Aorta (tissue), 5 donors: ENCODE measurements at places on chromosomes 5 and 9. TPM values are rescaled to one million over a fixed set of nuclear protein-coding genes. Genes with fewer than 3 reads are reported as not detected.

The MCTP1 gene
- polyA plus RNA-seq = 0.43 TPM

The NIPSNAP3A gene
- polyA plus RNA-seq = 31.6 TPM

The CLIC3 gene
- 1.6 TPM for polyA plus RNA-seq

The SAXO1 gene
- polyA plus RNA-seq = not detected

The PCDHB13 gene
- polyA plus RNA-seq = 1.3 TPM

The CYLC2 gene
- polyA plus RNA-seq = not detected

The INSYN2B gene
- not detected for polyA plus RNA-seq

The PAPPA gene
- polyA plus RNA-seq = 0.50 TPM

The LCN15 gene
- polyA plus RNA-seq = not detected

The SLC35D2 gene
- polyA plus RNA-seq = 21.7 TPM

The GGTA1 gene
- 239 TPM for polyA plus RNA-seq

The CCDC187 gene
- not detected for polyA plus RNA-seq

The AQP3 gene
- polyA plus RNA-seq = 9.3 TPM

The LURAP1L gene
- polyA plus RNA-seq = 26.4 TPM

The ANKRD31 gene
- polyA plus RNA-seq = 0.03 TPM

The MEIKIN gene
- polyA plus RNA-seq = not detected

The AHRR gene
- 0.13 TPM for polyA plus RNA-seq

The EDIL3 gene
- polyA plus RNA-seq = 89.7 TPM

The TMEM252 gene
- not detected for polyA plus RNA-seq

The MAST4 gene
- 2.4 TPM for polyA plus RNA-seq

The ABO gene
- polyA plus RNA-seq = 1.8 TPM

The DPYSL3 gene
- polyA plus RNA-seq = 85.1 TPM

The DIRAS2 gene
- not detected for polyA plus RNA-seq

The WDR31 gene
- 0.54 TPM for polyA plus RNA-seq

The BAAT gene
- polyA plus RNA-seq = not detected

The OR1J2 gene
- not detected for polyA plus RNA-seq

The NR5A1 gene
- not detected for polyA plus RNA-seq

The GKAP1 gene
- 8.2 TPM for polyA plus RNA-seq

The BOD1 gene
- polyA plus RNA-seq = 27.8 TPM

The PDE8B gene
- 16.3 TPM for polyA plus RNA-seq

The MRPL50 gene
- 9.5 TPM for polyA plus RNA-seq

The SPARC gene
- polyA plus RNA-seq = 1,151 TPM
